ENCODE measurements at places on chromosomes 2 and 18. TPM values are rescaled to one million over a fixed set of nuclear protein-coding genes. Genes with fewer than 3 reads are reported as not detected.
A peak's percentile ranks its signal among the peaks of the same experiment; 100 is the strongest.

Gene CD302
- total RNA-seq: 13.4 TPM

Gene DLX2
- under 0.01 TPM for total RNA-seq

Gene WNT6
- not detected for total RNA-seq

DNA sequence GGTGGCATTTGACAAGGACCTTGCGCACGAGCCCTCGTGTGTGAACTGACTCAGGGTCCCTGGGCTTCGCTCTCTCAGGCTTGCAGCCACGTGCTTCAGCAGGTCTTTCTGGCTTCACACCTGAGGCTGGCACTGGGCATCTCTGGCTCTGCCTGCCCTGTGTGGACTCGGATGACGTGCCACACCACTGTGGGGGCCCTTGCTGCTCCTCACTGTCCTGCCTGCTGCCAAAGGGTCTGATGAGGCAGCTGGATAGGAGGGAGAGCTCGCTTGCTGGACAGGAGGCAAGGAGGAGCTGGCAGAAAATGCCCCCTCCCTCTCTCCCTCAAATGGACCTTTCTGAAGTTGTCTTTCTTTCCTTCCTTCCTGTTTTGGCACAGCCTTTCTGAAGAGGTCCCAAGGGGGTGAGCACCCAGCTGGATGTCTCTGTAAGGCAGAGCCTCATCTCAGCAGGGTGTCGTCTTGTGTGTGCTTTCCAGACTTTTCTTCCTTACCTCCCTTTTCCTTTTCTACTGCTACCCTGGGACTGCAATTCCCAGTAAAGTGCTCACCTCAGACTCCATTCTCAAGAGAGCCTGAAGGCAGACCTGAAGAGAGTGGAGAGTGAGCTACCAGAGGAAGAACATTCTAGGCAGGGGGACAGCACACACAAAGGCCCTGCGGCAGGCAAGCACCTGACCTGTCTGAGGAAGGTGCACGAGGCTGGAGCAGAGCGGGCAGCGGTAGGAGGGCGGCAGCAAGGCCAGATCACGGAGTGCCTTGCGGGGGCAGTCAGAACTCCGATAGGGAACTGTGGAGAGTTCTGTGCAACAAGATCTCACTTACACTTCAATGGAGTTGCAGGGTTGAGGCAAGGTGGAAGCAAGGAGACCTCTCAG lies 5.3 kb downstream of the PER2 start:
- no peak for DNase-seq

DNA sequence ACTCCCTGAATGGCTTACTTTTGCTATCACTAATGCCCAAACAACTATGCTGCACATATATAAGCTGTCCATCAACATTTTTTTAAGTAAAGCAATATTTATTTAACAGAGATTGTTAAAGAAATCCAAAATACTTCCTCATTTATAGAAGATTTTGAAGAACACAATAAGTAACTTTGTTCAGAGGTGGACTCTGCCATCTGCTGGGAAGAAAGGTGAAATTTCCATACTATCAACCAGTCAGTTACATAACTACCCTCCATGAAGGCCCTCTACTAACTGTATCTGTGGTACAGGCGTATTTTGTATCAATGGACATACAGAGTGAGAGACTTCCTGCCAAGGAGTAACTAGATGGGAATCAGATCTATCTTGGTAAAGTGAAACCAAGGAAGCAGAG lies 106.0 kb downstream of the DTNB start:
- DNase-seq: peak; percentile 55

GRCh38 chr2:112584891-112585250 lies 462 bp downstream of the CHCHD5 start:
- DNase-seq: no peak

DNA sequence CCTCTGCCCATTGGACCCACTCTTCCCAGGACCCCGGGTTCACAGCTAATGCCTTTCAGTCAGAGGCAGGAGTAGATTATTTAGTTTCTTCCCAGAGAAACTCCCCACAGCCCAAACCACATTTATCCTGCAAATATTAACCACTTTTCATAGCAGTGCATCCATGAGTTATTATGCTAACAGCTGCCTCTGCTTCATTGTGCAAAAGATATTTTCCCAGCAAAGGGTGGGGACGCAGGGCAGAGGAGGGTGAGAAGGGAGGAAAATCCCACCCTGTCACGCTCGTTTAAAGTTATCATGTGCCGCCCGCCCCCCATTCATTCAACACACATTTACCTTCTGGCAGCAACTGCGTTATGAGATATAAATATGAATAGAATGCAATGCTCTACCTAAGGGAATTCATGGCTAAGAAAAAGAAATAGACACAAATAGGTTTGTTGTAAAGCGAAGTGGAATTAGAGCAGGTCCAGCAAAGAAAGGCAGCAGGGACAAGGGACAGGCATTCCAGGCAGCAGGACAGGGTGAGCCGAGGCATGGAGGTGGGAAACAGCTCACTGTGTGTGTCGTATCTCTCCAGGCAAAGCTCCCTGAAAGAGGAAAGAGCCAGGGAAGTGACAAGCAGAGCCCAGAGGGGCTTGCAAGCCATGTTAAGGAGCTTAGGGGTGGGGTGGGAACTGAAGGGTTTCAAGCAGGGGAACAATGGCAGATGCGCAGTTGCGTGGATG lies 46.3 kb upstream of the LTBP1 start:
- DNase-seq: no peak

DNA sequence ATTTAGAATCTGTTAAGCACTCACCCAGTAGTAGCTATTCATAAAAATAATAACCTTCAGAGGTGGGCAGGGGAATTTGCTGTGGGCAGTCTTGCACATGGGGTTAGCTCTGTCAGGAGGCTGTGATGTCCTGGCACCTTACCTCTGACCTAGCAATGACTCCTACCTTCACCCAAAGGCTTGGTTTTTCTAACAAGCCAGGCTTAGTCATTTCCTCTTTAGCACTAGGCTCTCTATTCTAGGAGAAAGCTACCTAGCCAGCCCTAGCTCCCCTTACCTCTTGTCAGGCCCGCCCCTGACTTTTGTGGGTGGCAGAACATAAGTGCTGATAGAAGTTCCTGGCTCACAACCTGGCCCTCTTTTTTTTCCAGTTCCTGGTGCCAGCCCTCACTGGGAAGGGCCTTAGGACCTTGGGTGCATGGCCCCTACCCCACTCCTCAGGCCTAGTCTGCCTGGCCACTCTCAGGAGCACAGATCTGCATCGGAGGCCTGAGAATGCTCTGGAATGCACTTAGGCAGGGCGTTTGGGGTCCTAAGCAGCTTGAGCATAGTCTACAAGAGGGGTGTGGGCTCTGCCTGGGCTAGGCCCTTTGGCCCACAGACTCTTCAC lies 17.7 kb downstream of the CPLX4 start:
- no peak for DNase-seq

DNA sequence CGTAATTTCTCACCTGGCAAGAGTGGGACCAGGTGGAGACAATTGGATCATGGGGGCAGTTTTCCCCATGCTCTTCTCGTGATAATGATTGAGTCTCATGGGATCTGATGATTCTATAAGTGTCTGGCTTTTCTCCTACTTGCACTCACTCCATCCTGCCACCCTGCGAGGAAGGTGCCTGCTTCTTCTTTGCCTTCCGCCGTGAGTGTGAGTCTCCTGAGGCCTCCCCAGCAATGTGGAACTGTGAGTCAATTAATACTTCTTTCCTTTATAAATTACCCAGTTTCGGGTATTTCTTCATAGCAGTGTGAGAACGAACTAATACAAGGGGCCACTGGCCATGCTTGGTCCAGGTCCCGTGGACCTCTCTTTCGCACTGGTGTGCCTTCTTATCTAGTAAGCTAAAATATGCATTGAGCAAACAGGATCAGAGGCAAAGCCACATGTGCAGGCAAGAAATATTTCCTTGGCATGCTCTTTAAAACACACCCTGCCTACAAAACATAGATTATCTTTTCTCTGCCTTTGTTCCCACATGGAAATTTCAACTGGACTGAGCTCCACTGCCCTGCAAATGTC lies 821.1 kb downstream of the TRIB2 start:
- DNase-seq: no peak

- DNase-seq: no peak
Observed at GRCh38 chr2:72112981-72113846, 34.4 kb downstream of the CYP26B1 start.

DNA sequence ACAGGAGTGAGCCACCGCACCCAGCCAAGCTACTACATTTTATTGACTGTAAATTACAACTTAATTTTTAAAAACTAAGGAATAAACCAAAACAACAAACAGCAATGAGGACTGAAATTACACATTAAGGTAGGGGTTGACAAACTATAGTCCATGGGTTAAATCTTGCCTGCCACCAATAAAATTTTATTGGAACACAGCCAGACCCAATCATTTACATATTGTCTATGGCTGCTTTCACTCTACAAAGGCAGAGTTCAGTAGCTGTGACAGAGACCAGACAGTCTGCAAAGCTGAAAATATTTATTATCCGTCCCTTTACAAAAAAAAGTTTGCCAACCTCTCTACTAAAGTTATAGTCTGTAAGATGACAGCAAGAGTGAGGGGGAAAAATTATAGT lies 24.3 kb upstream of the UGP2 start:
- DNase-seq: no peak

- no peak for DNase-seq
Observed at GRCh38 chr2:35708411-35708923, 647.1 kb upstream of the CRIM1 start.

GRCh38 chr2:148525130-148525529 lies 119.4 kb upstream of the EPC2 start:
- DNase-seq: no peak

GRCh38 chr2:181807526-181807925 lies 84.0 kb upstream of the ITPRID2 start:
- no peak for DNase-seq

DNA sequence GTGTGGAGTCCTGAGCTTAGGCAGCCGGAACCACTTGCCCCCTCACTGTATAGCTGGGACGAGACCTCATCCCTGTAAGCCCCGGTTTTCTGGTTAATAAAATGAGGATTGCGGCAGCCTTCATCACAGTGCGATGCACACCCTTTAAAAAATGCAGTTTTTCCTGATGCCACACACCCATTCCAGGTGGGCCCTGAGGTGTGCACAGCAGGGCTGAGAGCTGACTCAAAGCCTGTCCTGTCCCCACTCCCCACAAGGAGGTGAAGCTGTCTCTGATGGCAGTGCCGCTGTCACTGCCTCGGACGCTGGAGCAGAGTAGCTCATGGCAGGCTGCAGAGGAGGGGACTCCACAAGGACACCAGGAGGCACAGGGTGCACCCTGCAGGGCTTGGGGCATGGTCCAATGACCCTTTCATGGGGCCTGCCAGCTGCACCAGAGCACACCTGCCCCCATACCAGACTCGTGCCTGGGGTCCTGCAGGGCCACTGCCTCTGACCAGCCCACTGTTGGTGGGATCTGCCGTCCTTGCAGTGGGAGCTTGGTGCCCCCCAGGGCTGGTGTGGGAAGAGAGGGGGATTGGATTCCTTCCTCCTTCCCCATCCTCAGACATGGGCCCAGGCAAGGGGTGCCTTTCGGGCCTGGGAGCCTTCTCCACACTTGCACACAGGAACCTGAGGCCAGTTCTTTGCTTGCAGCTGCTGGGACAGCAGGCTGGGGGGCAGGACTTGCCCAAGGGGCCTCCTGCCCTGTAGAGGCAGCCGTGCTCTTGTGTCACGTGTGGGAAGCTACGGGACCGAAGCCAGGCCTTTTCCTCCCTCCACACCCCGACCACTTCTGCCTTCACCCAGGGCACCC lies 22.8 kb downstream of the GPC1 start:
- no peak for DNase-seq

DNA sequence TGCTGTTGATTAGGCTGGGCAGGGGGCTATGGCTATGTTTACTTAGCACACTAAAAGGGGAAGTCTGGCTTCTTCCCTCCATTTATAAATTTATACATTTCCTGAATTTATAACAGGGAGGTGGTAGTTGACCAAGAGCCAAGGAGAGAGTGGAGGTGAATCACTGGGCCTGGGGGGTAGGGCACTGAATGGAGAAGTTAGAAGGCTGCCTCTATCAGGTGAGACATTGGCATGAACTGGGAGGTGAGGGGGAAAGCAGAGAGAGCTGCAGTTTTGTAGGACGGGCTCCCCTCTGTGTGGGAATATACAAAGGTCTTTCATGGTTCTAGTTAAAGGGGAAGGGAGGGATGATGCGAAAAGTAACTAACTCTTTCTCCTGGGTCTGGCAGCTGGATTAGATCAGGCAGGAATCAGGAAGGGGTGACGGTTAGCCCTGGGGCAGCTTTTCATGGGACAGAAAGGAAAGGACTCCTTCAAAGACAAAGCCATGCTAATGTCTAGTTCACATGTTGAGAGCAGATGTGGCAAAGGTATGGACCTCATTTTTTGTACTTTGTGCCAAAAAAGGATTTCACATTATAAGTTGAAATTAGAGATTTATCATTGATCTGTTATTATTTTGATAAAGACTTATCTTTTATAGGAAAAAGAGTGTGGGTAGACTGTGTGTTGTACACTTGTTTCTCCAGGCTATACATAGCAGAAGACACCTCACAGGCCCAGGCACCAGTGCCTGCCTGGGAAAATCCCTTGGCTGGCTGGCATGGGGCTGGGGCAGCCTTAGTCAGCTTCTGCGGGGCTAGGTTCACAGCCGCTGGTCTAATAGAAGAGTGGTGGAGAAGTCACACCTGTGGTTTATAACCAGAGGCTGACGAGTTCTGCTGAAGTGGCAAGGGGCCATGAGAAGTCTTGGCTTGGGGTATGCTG lies 158.7 kb downstream of the CLIP4 start:
- DNase-seq: no peak

Data from fibroblast of villous mesenchyme (primary cell).